ENCODE measurements at places on chromosomes 2 and 18.
A peak's percentile ranks its signal among the peaks of the same experiment; 100 is the strongest.

GRCh38 chr2:131413148-131413747 is 49.3 kb upstream of the RAB6D start:
- DNase-seq: peak; percentile 49

DNA sequence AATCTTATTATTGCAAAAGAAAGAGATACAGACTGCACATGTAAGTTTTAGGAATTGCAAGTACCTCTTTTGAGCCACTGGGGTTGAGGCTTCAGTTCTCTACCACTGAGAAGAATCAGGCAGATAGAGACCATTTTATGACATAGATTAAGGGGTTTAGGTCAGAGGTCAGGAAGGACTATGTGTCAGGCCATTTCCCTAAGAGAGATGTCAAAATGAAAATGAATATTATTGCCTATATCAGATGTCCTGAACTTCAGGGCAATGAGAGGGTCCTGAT is 113.7 kb downstream of the GATA6 start:
- DNase-seq: no peak

DNA sequence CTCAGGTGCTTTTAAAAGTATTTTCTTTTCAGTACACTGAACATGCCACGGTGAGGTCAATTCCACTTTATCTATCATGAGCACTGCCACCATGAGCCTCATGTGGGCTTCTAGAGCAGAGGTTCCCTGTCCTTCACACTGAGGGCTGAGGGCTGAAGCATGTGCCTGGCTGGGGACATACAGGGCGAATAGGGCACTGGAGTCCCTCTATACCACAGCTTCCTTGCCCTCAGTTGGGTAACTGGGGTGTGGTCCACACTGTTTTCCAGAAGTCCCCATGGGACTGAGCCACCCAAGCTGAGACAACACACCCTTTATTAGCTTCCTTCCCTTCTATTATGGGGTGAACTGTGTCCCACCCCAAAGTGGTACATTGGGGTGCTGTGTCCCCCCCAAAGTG is 172.2 kb upstream of the ID2 start:
- no peak for DNase-seq

GRCh38 chr18:31281437-31281836 is 36.5 kb upstream of the DSG1 start:
- DNase-seq: no peak

GRCh38 chr2:22694300-22694699 is 690.7 kb upstream of the KLHL29 start:
- DNase-seq: no peak

DNA sequence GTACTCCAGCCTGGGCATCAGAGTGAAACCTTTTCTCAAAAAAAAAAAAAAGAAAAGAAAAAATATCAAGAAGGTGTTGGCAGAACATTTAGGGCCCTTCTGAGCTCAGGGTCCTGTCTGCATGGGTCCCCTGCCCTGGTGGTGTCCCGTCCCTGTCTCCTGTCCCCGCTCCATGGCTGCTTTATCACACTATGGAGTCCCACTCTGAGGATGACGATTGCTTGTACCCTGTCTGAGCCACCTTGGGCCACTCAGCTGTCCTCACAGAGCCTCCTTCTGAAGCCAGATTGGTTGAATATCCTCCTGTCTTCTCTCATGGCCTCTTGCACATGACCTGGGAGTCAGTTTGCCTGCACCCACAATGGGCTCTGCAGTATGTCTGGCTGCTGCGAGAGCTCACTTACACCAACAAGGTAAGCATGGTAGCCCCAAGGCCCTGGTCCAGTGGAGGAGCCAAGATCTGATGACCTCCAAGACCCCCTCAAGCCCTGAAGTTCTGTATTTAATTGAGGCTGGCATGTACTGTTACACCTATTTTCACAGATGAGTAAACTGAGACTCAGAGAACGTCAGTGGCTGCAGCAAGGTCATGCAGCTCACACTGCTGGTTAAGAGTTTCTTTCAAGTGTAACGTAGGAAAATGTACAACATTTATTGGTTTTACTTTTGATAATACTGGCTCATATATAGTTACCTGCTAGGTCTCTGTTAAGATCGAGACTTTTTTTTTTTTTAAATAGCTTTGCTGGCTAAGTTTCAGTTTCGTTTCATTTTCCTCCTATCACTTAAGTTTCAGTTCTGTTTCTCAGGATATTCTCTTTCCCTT is 16.9 kb upstream of the ZCCHC2 start:
- DNase-seq: no peak

DNA sequence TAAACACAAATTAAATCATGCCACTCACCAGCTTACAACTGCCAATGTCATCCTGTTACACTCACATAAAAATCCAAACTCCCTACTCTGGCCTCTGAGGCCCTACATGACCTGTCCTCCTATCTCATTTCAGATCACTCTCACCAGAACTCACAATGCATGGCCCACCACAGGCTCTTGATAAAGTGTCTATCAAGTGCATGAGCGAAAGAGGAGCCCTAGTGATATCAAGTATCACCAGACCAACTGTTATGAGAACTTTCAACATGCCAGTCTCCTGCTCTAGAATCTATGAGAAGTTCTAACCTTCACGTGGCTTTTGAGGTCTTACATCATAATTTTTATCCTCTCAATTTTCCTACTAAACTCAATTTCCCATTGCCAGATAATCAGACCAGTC is 76.4 kb upstream of the CD226 start:
- DNase-seq: no peak

DNA sequence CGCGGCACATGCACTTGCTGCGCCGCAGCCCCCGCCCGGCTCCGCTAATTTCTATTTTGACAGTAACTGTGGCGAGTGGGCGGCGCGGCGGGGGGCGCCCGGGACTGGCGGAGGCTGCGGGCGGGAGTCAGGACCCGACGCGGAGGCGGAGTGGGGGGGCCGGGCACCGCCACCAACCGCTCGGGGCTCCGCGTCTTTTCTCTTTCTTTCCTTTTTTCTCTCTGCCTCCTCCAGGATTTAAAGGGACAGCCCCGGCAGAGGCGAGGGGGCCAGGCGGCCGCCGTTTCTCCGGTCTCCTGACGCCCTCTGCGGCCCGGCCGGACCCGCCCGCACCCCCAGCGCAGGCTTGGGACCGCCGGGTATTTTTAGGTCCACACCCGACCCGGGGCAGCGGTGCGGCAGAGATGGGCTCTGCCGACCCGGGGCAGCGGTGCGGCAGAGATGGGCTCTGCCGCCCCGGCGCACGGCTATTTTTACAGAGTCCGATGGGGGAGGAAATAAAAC is 460 bp upstream of the ZBTB7C start:
- DNase-seq: peak; percentile 49

DNA sequence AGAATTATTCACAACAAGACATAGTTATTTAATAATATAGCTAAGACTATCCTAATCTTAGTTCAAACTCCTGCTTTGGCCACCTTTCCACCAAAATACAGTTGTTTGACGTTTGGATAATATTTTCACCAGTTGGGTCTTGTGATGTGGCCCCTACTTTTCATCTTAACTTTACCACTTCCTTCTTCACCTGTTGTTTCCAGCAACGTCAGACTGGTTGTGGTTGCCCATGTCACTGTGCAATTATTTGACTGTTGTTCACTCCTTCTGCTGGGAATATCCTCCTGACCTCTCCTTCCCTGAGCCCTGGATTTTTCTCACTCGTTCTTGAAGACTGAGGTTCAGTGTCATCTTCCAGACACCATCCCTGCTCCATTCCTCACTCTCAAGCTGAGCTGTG is 132.2 kb upstream of the RASGRP3 start:
- DNase-seq: no peak

DNA sequence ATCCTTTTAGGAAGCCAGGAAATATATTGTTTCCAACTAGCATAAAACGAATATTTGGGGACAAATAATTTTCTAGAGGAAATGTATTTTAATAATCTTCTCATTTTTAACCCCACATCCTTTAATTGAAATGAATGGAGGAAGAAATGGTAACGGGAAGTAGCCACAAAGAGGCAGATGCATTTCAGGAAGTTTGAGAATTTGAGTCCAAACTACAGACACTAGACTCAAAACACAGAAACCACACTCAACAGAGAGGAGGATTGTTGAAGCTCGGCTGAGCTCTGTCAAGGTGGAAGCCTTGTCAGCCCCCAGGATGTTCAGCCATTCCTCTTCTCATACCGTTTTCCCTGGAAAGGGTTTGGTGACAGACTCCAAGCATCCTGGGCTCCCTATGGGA is 288.5 kb downstream of the NAPG start:
- no peak for DNase-seq

GRCh38 chr2:71785516-71785981 is 332.2 kb downstream of the DYSF start:
- no peak for DNase-seq

Data from Caki2 (cell line).